Stimulated activated CD4-positive, alpha-beta T cell treated with anti-CD3 and anti-CD28 coated beads, TNF-alpha, amount 100 ng/mL, for 24 hours (primary cell): ENCODE measurements at places on chromosomes 12 and 14.

GRCh38 chr12:65876898-65877721, 52.8 kb downstream of the HMGA2 start:
- DNase-seq = no peak

- no peak for DNase-seq
Observed at GRCh38 chr14:65032319-65032718, 45.6 kb downstream of the FNTB start.

GRCh38 chr12:115910057-115910456, 367.4 kb downstream of the MED13L start:
- no peak for DNase-seq

DNA sequence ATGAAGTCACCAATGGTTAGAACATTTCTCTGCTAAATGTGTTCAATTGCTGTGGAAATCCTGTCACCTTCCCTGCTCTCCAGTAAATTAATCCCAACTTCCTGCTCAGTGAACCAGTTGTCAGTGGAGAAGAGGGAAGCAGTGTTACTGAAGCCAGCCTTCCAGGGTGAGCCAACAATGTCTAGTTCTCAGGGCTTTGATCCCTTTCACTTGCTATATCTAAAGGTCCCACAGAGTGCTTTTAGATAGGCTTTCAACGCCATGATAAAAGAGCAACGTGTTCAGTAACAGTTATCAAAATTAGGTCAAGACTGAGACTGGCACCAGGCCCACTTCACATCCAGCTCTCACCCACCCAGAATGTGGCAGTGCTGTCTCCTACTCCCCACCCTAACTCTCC, 139.7 kb downstream of the KCNH5 start:
- no peak for DNase-seq

DNA sequence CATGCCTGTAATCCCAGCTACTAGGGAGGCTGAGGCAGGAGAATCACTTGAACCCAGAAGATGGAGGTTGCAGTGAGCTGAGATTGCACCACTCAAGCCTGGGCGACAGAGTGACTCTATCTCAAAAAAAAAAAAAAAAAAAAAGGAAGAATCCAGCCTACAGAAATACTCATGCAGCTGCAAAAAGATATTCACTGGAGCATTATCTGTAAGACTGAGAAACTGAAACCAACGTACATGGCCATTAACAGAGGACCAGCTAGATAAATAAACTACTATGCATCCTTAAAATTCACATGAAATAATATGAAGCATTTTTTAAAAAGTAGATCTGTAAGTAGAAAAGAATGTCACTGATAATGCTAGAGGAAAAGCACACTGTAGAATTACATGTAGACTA, 3.5 kb downstream of the SLC7A7 start:
- no peak for DNase-seq

DNA sequence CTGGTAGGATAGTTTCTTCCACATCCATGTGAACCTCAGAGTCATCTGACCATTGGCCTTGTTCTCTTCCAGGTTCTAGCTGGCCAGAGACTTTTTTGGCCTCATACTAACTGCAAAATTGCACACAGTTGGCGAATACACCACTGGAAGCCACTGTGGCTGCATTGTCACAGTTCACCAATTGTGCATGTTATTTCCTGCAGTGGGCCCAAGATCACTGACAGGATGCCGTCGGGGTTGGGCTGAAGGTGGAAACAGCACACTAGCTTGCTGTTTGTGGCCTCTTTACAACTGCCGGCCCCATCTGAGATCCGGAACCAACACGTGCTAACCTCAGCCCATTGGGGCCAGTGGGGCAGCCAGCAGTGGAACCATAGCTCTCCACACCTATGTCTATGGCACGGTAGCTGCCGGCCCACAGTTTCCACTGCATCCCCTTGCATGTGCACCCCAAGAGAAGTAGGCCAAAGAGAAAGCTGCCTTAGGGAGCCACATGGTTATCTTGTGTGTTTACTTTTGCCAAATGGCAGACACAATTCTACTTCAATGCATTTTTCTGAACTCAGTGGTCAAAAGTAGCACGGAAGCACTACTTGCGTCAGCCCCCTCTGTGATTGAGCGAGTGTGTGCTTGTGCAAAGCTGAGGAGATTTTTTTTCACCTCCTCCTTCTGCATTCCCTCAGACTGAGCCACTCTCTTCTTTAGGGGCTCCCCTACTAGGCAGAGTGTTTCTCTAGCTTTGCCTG, 464.0 kb downstream of the RAD51B start:
- DNase-seq = no peak

- no peak for DNase-seq
Observed at GRCh38 chr12:70609739-70610491, 27.3 kb downstream of the PTPRB start.

DNA sequence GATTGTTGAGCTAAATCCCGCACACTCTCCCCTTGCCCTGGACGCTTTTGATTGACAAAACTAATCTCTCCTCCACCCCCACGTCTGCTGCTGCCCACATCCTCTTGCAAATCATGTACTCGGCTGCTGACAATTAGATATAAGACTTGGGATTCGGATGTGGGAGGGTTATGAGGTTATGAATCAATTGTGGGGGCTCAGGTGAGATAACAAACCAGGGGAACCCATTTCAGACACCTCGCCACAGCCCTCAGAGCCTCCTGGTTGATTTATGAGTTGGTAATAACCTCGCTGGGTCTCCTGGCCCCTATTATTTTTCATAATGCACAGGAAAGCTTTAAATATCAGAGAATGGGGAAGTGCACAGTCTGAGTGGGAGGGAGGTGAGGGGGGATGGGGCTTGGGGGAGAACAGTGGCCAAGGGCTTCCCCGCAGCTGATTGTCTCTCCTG, 449.9 kb downstream of the DPF3 start:
- DNase-seq = peak; percentile 10

DNA sequence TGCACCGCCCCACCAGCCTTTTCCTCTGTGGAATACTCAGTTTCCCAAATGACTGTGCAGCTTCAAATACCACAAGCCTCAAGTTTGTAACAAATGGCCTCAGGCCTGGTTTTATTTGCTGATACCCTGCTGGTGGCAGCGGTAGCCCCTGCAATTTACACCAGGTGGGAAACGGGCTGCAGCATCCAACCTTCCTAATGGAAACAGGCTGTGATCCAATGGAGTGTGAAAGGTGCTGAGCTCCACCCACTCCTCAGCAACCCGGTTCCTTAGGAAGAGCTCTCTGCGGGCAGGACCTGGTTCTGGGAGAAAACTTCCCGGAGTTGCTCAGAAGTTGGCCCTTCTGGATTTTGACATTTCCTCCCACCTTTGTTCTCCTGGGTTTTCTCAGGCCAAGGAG, 41.7 kb upstream of the LTA4H start:
- DNase-seq = no peak

DNA sequence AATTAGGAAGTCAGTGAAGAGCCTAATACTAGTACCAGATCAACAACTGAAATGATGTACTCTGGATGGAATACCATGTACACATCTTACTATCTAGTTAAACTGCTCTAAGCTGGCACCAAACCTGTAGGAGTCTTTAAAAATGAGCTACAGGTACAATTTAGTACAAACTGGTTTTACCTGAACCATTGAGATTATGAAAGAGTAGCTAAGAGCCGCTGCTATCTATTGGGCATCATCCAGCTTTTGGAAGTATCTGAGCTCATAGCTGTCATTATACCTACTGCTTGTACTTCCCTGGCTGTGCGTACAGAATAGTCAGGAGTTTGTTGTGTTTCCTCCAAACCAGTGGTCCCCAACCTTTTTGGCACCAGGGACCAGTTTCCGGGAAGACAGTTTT, 12.4 kb downstream of the TBC1D30 start:
- DNase-seq = no peak

- no peak for DNase-seq
Observed at GRCh38 chr12:9793779-9794395, 33.2 kb upstream of the CD69 start.

- peak; percentile 12 for DNase-seq
Observed at GRCh38 chr14:105330491-105330895, 15.9 kb downstream of the PACS2 start.

- no peak for DNase-seq
Observed at GRCh38 chr12:90982170-90982569, 22.6 kb downstream of the EPYC start.

DNA sequence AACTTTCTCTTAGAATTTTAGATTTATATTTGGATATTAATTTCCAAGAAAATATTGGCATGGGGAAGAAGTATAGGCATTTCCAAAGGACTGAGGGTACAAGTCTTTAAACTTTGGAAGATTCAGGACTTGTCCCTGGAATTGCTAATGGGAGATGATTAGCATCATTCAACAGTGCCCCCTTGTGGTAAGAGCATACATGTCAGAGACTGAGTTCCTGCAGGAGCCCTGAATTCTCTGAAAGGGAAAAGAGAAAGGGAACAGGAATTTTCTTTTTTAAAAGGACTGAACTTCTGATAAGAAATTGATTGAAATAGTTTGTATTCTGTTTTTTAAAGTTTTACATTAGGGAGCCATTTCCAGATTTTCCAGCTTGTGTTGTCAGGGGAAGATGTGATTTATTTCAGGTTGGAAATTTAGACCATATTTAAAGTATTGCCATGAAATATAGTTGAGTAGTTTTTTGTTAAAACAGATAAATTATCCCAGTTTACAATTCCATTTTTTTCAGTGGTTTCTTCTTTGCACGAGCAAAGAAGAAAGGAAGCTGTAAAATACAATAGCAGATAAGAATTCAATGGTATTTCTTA, 44.0 kb upstream of the REP15 start:
- DNase-seq = peak; percentile 30

DNA sequence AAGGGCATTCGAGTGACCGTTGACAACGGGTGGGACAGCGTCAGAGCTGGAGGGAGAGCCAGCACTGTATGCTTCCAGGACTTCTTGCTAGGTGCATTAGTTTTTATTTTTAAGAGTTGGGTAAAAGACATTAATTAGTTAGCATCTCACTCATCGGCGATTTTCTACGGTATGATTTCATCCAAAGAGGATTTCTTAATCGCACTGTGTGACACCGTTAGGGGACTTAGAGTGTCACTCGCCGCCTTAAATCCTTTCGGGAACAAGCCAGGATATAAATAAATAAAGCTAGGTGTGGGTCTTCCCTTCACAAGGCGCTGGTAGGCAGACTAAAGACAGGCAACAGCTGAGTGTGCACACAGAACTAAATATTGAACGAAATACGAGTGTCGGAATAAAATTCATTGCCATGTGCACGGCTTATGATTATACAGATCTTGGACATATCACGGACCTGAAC, 869 bp upstream of the NOVA1 start:
- DNase-seq = no peak

DNA sequence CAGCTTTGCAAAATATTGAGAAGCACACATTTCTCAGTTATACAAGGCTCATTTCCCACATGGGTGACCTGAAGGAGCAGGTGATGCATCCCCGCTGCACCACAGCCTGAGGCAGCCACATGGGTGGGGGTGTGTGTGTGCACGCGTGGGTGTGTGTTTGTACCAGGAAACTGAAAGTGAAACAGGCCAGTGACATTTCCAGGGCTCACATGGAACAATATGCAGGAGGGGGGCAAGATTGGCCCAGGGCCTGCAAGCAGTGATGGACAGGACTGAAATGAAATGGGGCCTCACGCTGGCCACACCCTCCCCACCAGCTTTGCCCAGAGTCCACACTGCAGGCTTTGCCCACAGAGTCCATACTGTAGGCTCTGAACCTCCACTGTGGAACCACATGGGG, 154.2 kb upstream of the PARP11 start:
- DNase-seq = peak; percentile 24

DNA sequence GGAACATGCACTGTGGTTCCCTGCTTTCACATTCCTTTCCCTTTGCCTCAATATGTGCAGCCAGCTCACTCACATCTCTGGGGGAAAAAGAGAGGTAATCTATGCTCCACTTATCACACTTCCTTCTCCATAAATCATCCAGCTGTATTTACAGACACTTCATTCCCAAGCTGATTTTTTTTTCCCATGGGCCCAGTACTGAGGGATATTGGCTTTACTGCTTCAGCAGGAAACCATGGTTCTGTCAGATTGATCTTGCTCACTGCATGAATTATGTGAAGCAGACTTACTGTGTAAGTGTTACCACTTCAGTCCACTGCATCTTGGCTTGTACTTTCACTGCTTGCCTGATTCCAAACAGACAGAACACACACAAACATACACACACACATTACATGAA, 555.6 kb downstream of the CCER1 start:
- DNase-seq = no peak

GRCh38 chr12:30839643-30840220, 85.0 kb upstream of the CAPRIN2 start:
- no peak for DNase-seq

DNA sequence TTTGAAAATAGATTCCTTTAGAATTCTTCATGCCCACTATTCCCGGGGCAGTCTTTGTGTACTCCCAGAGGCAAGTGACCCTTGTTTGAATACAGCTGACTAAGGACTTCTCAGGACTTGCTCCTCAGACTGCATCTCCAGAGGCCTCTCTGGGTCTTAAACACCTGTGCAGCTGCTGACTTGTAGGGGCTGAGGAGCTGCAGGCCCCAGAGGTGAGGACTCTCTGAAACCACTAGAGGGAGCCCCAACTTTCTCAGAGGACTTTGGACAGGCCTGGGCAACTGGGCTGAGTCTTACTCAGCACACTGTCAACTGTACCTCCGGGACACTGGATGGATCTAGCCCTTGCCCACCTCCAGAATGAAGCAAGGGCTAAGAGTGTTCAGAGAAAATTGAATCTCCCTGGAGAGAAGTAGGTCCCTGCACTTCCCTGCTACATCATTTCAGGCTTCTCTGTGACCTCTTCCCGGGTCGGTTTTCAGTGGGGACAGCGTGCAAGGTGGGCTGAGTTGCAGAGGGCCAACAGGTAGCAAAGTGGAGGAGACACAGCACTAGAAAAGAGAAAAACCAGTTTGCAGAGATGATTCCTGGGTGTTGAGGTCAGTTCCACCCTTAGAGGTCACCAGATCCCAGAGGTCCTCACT, 164.6 kb downstream of the TMEM117 start:
- peak; percentile 8 for DNase-seq

DNA sequence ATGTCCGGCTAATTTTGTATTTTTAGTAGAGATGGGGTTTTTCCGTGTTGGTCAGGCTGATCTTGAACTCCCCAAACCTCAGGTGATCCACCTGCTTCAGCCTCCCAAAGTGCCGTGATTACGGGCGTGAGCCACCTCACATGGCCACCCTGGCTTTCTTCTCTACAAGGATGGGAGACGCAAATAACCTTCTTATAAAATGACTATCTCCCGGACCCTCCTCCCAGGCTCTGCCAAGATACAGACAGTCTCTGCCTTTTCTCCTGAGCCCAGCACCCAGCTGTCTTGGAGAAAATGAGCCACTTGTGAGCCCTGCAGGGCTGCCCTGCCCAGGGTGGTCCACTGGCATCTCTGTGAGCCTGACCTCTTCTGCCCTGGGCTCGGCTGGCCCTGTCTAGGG, 34.7 kb upstream of the RBM19 start:
- no peak for DNase-seq

- DNase-seq = no peak
Observed at GRCh38 chr12:14367040-14367661, 1.7 kb downstream of the ATF7IP start.

- DNase-seq = no peak
Observed at GRCh38 chr14:57573173-57573572, 79.5 kb upstream of the CCDC198 start.

- no peak for DNase-seq
Observed at GRCh38 chr12:68350753-68351152, 18.6 kb upstream of the MDM1 start.

- no peak for DNase-seq
Observed at GRCh38 chr12:96400631-96401075, 414 bp upstream of the CDK17 start.
